ENCODE measurements at places on chromosomes 4 and X.
A peak's percentile ranks its signal among the peaks of the same experiment; 100 is the strongest.

DNA sequence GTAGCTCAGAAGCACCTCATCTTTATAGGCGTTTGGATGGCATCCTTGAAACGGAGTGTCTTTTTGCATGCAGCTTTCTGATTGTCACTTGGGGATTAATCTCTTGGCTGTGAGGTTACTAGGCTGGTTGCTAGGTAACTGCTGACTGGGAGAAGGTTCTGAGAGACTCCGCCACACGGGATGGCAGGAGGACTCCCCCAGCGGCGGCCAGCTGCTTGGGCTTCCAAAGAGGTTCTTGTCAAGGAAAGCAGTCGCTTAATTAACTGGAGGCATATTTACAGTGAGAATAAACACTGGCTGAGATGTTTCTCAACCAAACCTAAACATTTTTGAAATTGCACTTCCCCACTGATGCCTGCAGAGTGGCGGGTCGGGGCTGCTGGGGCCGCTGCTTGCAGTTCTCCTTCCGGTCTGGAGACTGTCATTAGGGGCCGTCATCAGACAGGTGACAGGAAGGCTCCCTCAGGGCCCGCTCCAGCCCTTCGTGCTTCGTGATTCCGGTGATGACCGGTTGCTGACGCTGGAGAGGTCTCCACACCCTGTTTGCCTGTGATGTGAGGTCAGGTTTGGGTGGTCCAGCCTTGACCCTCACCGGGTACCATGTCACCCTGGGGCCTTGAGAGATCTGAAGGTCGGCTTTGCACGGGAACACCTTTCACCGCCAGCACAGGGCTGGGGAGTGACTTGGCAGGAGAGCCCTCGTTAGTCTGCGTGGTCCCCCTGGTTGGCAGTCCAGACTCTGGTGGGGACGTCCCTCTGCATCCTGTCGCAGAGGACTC, 9.1 kb downstream of the NSG1 start:
- DNase-seq: peak; percentile 23

DNA sequence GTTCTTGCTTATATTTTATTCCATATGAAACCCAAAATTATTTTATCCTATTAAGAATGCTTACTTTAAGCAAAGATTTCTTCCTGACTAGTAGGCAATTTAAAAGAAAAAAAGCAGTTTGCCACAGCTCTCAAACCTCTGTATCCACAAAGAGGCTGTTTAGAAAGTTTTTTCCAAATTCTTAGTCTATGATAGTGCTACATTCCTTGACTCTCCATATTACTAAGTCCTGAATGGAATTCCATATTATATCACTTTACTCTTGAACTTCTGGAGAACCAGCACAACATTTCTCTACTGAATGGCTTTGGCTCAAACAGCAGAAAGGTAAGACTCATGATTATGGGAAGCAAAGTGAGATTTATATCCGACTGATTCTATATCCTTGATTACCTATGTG, 8.3 kb downstream of the SLC10A6 start:
- DNase-seq: no peak

DNA sequence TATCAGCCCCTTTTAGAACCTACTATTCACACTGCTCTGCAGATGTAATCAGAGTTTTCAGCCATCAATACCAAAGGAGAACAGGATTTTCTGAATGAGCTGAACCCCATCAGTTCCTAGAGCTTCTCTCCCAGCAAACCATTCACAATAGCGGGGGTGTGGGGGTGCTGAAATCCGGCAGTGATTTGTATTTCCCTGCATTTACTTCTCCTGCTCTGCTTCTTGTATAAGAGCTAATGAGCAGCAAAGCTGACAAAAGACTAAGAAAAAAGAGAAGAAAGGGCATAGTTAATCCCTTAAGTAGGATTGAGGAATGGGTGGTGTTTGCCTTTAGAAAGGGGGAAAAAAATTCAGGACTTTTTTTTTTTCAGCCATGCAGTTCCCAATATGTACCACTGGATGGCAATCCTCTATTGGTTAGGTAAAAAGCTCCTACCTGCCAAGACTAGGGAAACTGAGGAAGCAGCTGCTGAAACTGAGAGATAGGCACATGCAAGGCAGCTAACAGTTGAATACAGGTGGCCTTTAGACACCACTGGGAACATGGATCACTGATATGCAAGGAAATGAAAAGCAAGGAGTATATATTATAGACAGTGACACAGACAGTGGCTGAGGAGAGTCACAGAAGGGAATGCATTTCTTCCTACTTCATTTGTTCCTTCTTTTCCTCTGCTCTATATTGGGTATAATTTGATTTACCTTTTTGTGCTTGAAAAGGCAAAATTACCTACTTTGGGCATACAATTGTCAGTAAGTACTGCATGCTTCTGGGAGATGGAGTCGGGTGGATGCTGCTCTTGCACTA, 217.9 kb downstream of the HS6ST2 start:
- no peak for DNase-seq

- DNase-seq: no peak
Observed at GRCh38 chr4:41334182-41334581, 77.5 kb downstream of the UCHL1 start.

- no peak for DNase-seq
Observed at GRCh38 chr4:119035951-119036737, 99.5 kb upstream of the MYOZ2 start.

GRCh38 chr4:181968371-181968770, 274.8 kb upstream of the TENM3 start:
- DNase-seq: no peak

GRCh38 chrX:103531002-103531401, 11.7 kb upstream of the RAB40A start:
- no peak for DNase-seq

DNA sequence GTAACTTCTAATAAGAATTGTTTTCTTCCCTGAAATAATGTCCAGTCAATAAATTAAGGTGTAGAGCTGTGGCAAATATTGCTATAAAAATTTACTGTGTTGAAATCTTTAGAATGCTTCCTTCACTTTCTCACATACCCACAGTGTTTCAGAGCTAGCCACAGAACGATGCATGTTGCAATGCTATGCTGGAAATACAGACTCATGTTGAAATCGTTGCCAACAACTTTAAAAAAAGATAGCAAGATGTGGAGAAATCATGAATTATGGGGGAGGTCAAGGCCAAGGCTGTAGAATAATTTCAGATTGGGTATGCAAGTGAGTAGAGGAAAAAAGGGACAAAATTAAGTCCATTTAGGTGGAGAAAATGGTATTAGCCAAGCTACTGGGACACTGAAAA, 204.8 kb downstream of the VEGFC start:
- DNase-seq: no peak

DNA sequence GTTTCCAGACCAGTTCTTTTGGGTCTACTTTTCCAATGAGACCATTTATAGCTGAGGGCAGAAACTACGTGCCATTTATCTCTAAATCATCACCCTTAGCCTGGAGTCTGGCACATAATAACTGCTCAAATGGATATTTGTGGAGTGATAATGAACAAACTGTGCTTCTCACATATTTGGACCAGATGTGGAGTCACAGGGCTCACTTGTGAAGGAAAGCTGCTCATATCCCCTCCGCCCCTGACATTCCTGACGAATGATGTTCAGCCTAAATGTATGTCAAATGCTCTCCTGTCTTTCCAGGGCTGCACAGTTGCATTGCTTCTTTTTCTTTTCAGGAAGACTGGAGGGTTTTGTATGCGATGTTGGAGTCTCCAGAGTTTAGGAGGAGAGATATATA, 110.1 kb downstream of the GBA3 start:
- no peak for DNase-seq

- DNase-seq: no peak
Observed at GRCh38 chr4:81330018-81330417, 115.0 kb upstream of the PRKG2 start.

- peak; percentile 72 for DNase-seq
Observed at GRCh38 chrX:119685225-119686066, 7.5 kb downstream of the SEPTIN6 start.

DNA sequence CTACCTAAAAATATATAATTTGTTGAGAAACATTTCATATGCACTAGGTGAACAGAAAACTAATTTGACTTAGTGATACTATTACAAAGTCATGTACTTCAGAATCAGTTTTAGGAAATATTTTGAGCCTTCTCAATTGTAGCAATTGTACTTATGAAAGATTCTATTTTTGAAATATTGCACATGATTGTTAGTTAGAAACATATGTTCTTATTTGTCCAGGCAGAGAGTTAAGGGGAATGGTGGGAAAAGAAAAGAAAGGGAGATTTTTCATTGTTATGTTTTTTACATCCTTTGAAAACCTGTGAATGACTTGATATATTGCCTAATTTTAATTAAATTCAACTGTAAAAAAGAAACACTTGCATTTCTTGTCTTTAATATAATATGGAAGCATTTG, 66.0 kb downstream of the GLRB start:
- no peak for DNase-seq

DNA sequence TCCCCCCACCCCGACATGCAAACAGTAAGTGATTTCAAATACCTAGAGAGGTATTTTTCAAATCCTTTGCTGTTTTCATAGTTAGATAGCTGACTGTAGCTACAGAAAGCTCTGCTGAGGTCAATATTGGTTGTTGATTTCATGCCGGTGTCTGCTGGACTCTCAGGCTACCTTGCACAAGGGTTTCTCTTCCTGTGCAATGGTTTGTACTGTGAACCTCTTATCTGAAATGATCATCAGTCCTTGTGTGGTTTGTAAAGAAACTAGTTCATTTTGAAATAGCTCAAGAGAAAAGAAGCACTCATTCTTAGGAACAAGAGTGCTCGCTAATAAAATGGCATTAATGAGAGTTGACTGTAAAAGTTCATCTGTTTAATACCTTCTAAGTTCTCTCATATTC, 2.1 kb downstream of the MTM1 start:
- no peak for DNase-seq

GRCh38 chr4:44194365-44194764, 254.2 kb downstream of the KCTD8 start:
- DNase-seq: no peak

GRCh38 chrX:30679369-30679768, 26.1 kb downstream of the GK start:
- DNase-seq: no peak

- no peak for DNase-seq
Observed at GRCh38 chr4:168200685-168201084, 108.3 kb downstream of the ANXA10 start.

DNA sequence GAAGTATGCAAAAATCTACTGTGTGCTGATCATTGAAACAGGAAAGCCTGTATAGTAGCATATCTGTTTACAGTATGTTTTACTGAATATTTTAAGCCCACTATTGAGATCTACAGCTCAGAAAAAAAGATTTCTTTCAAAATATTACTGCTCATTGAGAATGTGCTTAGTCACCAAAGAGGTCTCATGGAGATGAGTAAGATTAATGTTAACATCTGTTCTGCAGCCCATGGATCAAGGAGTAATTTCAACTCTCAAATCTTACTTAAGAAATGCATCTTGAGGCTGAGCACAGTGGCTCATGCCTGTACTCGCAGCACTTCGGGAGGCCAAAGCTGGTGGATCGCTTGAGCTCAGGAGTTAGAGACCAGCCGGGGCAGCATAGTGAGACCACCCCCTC, 3.3 kb downstream of the RNF4 start:
- DNase-seq: no peak

DNA sequence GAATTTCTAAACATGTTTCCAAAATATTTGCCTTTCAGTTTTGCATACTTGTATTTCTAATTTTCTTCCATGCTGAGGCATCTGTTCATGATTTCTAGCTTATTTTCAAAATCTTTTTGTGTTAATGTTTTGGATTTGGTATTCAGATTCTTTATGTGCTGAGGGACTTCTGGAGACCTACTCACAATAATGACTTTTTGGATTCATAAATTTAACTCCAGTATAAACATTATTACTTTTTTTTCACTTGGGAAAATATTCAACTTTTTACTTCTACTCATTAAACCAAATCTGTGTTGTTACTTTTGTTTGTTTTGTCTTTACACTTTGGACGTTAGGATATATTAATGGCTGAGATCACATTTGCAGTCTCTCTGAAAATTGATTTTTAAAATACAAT, 183.7 kb downstream of the TENM3 start:
- DNase-seq: no peak

- DNase-seq: peak; percentile 74
Observed at GRCh38 chrX:151082077-151082948, 94.1 kb upstream of the GPR50 start.

- DNase-seq: no peak
Observed at GRCh38 chr4:39285111-39285795, 80.9 kb downstream of the RFC1 start.

GRCh38 chr4:40246011-40246900, 49.4 kb downstream of the RHOH start:
- DNase-seq: no peak

- DNase-seq: peak; percentile 70
Observed at GRCh38 chr4:122045533-122045932, 93.7 kb upstream of the TRPC3 start.

DNA sequence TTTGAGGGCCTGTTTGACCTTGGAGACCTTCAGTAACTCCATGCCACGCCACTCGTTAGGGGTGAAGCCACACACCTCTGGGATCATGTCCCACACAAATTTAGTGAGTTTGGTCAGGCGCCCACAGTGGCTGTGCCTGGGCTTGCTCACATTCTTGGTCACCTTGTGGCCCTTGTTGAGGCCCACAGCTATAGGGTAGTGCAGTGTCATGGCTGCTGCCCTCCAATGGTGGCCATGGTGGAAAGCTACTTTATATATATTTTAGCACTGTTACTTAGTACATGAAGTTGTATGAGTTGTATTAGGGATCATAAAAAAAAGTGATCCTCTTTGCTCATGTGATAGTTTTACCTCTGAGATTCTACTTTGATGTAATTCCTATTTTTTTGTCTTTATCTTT, 985 bp upstream of the CXCL11 start:
- DNase-seq: peak; percentile 3

All from RPMI8226 (cell line).